ENCODE measurements at places on chromosomes 7 and 10. TPM values are rescaled to one million over a fixed set of nuclear protein-coding genes. Genes with fewer than 3 reads are reported as not detected.

DNA sequence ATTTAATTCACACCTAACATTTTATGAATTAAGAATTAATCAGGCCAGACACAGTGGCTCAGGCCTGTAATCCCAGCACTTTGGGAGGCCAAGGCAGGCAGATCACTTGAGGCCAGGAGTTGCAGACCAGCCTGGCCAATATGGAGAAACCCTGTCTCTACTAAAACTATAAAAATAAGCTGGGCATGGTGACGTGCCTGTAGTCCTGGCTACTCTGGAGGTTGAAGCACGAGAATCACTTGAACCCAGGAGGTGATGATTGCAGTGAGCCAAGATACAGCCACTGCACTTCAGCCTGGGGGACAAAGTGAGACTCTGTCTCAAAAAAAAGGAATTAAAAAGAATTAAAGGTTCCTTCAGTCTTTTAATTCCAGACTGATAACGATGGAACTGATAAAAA lies 11.1 kb downstream of the LARP4B start:
- no peak for DNase-seq

DNA sequence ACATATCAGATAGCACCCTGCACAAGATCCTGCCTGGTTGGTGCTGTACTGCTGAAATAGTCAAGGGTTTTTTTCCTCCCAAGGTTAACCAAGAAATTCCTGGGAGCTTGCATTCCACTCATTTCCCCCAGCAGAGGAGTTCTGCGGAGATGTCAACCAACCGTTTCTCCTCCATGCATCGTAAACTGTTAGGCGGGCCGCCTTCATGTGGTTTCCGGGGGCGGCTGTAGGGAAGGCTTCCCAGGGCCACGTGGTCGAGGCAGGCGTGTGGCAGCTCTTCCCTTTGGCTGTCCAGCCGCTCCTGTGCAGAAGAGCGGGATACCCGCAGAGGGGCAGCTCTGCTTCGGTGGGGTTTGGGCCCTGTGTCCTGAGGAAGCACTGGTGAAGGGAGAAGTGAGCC lies 113.7 kb downstream of the RGS10 start:
- no peak for DNase-seq

- DNase-seq = no peak
Measured at GRCh38 chr7:20331910-20332813, 1.5 kb downstream of the ITGB8 start.

DNA sequence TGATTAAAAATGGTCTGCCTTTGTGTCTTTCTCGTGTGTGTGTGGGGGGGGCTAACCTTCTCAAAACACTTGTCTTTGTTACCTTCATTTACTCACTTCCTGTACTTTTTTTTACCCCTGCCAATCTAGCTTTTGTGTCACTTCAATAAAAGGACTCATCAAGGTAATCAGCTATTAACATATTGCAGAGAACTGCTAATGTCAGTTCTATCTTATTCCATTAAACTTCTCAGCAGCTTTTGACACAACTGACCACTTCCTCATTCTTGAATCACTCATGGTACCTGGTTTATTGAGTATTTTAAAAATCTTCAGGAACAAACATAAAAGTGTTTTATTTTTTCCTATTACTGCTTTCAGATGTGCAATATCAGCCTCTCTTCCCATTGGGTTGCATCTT lies 59.8 kb downstream of the SLC25A40 start:
- DNase-seq = no peak

DNA sequence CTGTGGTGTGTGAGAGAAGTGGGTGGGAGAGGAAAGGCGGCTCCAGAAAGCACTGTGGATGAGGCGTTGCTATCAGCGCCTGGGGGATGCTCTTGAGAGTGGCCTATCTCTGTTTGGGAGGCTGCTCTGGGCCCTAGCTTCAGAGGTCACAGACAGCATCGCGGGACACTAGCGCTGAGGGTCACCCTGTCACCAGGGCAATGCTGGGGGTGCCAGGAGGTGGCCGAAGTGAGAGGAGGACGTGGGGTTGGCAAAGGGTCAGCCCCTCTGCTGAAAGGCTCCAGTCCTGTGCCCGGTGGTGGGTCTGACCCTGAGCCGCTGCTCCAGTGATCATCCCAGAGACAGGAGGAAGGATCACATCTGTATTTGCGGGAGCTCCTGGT lies 3.0 kb upstream of the TACR2 start:
- DNase-seq = no peak

- DNase-seq = no peak
Measured at GRCh38 chr7:114293289-114294012, 121.2 kb upstream of the FOXP2 start.

DNA sequence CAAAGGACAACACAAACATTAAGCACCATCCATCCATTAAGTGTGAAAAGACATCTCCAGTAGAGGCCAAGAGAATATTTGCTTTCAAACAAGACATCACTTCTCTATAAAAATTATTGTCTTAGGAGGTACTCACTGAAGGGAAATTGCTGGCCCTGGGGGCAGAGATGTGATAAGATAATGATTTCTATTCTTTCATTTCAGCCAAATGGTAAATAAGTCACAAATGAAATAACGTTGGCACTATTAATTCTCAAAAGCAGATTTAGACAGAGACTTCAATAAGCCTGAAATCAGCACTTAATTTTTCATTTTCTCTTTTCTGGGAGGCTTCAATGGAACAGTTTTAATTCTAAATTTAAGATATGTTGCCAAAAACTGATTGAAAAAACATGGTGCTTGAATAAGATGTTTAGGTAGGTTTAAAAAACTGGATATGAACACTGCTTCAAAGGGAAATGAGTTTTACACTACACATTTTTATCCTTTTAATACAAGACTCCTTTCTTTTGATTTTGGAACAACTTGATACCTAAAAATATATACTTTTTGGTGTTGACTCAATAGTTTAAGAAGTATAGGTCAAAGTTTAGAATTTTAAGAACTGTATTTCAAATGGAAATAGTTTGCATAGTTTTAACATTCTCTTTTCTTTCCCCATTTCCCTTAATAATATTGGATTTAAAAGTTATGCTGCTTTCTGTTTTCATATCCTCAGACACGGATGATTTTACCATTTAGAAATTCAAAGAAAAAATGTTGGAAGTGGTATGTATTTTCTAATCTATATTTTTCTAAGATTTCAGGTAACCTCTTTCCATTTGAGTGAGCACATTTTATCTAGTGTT lies 204.0 kb downstream of the AHR start:
- no peak for DNase-seq

NRG3 gene
- not detected for total RNA-seq

SEC31B gene
- 164 TPM for total RNA-seq
